ENCODE measurements at places on chromosomes 6 and 20. TPM values are rescaled to one million over a fixed set of nuclear protein-coding genes. Genes with fewer than 3 reads are reported as not detected.

MUCL3 gene
- polyA plus RNA-seq = not detected

- DNase-seq = no peak
Observed at GRCh38 chr6:130148181-130148580, 74.6 kb downstream of the SAMD3 start.

- DNase-seq = no peak
Observed at GRCh38 chr6:32554116-32554965, 24.3 kb upstream of the HLA-DRB5 start.

FHL5 gene
- polyA plus RNA-seq = not detected

DNA sequence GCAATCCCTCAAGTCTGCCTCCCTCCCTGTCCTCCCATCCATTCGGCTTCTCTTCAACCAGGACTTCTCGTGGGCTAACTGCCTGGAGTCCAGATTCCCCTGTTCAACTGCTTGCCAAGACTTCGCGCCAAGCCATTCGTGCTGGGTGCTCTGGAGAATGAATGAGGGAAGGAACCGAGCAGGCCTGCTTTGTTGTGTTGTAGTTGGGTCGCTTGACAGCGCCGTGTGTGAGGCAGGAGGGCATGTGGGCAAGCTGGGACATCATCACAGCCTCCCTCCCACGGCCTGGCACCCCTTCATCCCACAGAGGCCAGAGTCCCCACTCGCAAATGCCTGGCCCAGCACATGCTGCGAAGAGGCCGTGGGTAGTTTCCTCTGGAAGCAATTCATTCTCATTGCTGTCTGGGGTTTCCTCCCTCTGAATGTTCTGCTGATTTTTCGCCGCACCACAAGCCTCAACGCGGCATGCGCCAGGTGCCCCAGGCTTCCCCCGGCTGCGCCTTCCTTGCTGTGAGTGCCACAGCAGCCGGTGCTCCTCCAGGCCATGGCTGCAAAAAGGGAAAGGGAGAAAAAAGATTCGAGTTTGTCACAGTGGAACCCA is 336.0 kb downstream of the QKI start:
- no peak for DNase-seq
